ENCODE measurements at places on chromosomes 3 and 15.

- DNase-seq: no peak
Measured at GRCh38 chr15:89439764-89440163, 56.6 kb downstream of the RHCG start.

- no peak for DNase-seq
Measured at GRCh38 chr15:66006986-66007385, 137.7 kb downstream of the RAB11A start.

DNA sequence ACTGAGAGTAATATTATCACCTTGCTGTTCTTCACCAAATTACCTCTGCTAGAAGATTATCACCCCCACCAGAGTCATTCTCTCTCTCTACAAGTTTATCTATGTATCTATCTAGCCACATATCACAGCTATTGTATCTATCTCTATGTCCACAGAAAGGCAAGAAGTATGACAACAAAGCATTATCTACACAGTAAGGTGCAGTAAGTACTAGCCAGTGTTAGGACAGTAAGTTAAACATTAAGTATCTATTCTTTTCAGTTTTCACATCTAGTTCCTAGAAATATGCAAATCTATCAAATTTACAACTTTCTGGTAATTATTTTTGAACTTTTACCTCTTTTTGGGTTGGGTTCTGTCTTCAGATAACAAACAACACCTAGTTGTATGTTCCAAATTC is 26.5 kb upstream of the XXYLT1 start:
- DNase-seq: no peak

DNA sequence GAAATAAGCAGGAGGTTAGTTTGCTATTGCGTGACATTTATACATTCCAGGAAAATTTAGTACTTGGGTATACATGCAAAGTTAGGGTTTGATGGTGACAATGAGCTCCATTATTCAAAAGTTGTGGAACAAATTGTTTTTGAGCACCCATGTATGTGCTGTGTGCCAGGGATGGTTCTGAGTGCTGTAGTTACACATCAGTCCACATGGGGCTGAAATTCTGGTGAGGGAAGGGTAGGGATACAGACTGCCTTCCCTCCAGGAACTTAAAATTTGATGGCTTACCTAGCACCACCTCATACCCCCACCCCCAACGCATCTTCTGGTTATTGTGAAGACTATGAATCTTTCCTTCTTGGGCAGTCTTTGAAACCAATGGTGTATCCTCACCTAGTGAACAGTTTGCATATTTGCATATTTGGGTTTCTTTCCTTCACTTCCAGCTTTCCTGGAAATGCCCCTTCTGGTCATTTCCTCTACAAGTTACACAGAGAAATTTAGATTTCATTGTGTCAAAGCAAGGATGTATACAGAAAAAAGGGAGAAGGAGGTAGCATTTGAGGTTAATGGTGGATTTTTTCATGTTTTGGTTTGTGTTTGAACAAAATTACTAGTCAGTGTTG is 222.0 kb upstream of the IL12A start:
- DNase-seq: no peak

GRCh38 chr3:189076449-189076848 is 95.3 kb upstream of the TPRG1 start:
- DNase-seq: no peak

DNA sequence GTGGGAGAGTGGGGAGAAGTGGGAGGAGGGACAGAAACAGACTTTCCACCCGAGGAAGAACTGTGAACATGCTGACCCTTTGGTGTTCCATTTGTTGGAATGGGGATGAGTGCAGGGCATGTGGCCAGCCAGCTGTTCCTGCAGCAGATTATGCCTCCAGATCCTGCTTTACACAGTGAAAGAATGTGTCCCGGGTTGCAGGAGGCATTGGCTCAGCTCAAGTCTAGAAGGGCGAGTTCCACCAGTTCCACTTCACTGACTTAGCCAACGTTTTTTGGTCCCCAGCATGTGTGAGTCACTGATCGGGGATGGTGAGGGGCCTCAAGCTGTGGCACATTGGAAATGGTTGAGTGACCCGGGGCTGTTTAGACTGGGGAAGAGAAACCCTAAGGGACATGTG is 307.0 kb upstream of the ROPN1 start:
- DNase-seq: no peak

DNA sequence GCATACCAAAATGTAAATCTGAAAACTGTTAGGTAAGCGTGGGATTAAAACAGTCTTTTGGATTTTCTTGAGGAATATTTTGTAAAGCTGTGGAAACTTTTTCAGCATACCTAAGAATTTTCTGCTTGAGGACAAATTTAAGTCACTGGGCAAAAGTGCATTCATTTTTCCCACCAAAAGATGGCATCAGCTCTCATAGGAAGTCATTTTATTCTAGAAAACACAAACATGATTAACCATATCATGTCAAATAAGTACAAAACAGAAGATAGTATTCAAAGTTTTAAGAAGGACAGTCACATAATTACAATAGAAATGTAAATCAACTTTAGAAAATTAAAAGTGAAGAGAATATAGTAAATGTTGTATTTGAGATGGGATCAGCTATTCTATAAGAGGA is 63.5 kb downstream of the SLC49A4 start:
- DNase-seq: peak; percentile 19

GRCh38 chr15:27807335-27807734 is 291.8 kb downstream of the OCA2 start:
- DNase-seq: no peak

- peak; percentile 9 for DNase-seq
Measured at GRCh38 chr15:77028451-77029165, 33.7 kb downstream of the PSTPIP1 start.
